ENCODE measurements at places on chromosomes 11 and 22. TPM values are rescaled to one million over a fixed set of nuclear protein-coding genes. Genes with fewer than 3 reads are reported as not detected.
A peak's percentile ranks its signal among the peaks of the same experiment; 100 is the strongest.

The TMEM126B gene
- total RNA-seq: 64.3 TPM

The OR5A1 gene
- not detected for total RNA-seq

The KCNJ4 gene
- total RNA-seq: 16.0 TPM

The ANKK1 gene
- not detected for total RNA-seq

The DCDC1 gene
- 0.19 TPM for total RNA-seq

The SSTR3 gene
- not detected for total RNA-seq

The CTSW gene
- total RNA-seq: 1.1 TPM

The PHOX2A gene
- not detected for total RNA-seq

The RIMBP3C gene
- total RNA-seq: not detected

The SIK2 gene
- 15.9 TPM for total RNA-seq

The OR4C45 gene
- total RNA-seq: not detected

DNA sequence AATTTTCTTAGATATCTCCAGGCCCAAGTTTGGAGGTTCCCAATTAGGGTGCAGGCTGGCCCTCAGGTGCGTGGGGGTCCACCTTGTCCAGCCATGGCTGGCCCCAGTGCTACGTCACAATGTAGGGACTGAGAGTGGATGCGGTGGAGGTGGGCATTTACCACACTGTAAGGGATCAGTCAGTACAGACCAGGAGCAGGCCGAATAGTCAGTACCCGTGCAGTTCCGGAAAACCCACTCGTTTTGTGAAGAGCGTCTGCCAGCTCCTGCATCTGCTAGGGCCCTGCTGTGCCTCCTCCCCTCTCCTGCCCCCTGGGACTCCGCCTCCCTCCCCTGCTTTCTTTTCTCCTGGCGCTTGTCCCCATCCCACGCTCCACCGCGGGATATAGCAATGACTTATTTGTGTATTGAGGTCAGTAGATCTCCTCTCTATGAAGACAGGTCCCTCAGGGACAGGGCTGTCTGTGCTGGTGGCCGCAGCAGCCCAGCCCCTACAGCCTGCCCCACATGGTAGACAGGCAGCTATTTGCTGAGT lies 50.4 kb upstream of the SEPTIN5 start:
- peak; percentile 68 for DNase-seq

DNA sequence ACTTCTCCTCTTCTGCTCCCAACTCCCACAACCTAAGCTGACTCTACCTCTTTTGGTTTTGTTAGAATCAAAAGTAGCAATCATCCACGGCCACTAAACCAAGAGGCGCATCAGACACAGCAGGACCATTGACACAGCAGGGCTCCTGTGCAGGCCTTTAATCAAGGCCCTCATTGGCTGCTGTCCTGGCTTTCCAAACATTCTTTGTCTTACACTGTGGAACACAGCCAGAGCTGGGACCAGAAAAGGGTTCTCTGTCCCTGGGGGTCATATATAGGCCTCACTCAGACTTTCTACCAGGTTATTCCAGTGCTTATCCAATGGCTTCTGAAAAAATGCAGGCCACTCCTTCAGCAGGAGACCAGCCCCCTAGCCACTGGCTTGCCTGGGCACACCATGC lies 212.7 kb upstream of the NTM start:
- no peak for DNase-seq

- DNase-seq: no peak
Measured at GRCh38 chr11:86743223-86744118, 56.9 kb upstream of the PRSS23 start.

DNA sequence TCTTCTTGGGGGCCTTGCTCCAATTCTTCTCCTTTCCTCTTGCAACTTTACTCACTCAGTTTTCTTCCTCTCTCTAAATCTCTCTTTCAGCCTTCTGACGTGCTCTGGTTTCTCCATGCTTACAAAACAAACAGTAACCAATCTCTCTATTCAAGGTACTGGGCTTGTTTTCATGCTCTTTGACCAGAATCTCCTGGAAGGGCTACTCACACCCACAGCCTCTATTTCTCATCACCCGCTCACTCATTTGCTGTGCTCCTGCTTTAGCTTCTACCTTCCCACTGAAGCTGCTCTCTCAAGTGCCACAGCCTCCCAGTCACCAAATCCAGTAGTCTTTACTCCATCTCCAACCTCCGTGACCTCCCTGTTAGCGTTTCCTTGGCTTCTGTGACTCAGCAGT lies 60.4 kb downstream of the SERGEF start:
- DNase-seq: no peak

DNA sequence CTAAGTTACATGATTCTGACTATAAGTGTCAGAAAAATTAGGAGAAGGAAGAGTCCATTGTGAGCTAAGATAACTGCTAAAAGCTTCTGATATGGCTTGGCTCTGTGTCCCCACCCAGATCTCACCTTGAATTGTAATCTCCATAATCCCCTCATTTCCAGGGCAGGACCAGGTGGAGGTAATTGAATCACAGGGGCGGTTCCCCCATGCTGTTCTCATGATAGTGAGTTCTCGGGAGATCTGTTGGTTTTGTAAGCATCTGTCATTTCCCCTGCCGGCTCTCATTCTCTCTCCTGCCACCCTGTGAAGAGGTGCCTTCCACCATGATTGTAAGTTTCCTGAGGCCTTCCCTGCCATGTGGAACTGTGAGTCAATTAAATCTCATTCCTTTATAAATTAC lies 230.2 kb downstream of the OPCML start:
- DNase-seq: no peak

DNA sequence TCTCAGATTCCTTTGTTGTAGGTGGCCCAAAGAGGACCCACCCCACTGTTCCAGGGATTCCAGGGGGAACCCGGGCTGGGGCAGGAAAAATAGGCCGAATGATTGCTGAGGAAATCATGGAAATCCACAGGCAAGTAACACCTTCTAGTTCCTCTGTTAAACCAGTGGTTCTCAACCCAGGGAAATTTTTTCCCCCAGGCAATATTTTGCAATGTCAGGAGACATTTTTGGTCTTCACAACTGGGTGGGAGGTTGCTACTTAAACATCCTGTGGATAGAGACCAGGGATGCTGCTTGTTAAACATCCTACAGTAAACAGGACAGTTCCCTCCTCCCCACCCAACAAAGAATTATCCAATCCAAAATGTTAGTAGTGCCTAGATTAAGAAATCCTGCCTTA lies 84.7 kb downstream of the BTBD10 start:
- DNase-seq: no peak

DNA sequence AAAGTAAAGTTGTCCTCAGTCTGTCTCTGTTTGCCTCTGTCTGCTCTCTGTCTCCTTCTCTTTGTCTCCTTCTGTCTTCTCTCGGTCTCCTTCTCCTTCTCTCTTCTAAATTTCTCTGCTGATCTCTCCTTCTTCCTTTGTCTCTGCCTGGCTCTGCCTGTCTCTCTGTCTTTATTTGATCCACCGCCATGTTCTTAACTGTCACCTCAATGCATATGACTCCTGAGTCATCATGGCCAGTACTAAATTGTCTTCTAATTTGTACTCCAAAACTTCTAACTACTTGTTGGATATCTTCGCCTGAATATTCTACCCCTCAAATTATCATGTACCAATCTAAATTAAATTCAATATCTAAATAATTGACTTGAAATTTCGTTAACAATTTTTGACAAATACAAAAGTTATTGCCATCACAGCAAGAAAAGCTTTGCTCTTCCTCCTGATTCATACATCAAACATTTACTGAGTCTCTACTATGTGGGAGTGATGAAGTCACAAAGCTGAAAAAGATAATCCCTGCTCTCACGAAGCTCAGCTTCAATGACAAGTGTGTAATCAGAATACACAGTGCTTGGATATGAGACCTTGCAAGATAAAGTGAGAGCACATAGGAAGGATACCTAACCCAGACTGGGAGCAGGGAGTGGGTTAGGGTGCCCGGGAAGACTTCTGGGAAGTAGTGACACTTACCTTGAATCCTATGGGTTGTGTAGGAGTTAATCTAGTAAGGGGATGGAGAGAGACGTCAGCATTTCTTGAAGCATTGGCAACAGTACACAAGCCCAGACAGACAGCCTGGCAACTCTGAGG lies 193.0 kb downstream of the MAML2 start:
- no peak for DNase-seq

DNA sequence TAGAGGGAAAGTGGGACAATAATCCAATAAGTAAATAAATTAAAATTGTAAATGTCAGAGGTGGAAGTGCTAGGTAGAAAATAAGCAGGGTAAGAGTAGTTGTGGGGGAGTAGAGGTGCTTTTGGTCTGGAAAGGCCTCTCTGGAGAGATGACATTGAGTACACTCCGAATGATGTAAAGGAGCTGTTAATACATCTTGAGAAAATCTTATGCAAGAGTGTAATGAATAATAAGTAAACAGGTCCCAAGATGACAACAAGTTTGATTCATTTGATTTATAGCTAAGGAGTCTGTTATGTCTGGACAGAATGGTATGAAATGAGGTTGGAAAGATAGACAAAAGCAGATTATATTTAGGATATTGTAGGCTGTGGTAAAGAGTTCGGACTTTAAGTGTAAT lies 87.5 kb downstream of the TMEM135 start:
- DNase-seq: no peak

- DNase-seq: peak; percentile 76
Measured at GRCh38 chr11:114197799-114198500, 98.2 kb upstream of the NNMT start.

DNA sequence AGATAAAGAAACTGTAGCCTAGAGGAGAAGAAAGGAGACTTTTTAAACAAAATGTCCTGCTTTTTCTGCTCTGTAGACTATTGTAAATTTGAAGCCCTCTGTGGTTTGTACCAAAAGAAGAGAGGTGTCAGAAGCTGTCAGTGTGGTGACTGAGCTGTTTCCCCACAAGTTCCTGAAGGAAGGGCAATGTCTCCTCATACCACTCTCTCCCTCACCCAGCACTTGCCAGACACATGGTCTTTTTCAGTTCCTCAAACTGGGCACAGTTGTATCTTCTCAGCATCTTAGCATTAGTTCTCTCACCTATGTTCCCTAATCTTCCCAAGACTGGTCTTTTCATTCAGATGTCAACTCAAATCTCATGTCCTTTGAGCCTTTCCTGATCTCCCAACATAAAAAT lies 4.3 kb downstream of the BCO2 start:
- DNase-seq: no peak

GRCh38 chr11:117191680-117192400 lies 7.3 kb upstream of the TAGLN start:
- DNase-seq: peak; percentile 71

GRCh38 chr22:49015459-49015858 lies 812.2 kb downstream of the BRD1 start:
- DNase-seq: peak; percentile 47

DNA sequence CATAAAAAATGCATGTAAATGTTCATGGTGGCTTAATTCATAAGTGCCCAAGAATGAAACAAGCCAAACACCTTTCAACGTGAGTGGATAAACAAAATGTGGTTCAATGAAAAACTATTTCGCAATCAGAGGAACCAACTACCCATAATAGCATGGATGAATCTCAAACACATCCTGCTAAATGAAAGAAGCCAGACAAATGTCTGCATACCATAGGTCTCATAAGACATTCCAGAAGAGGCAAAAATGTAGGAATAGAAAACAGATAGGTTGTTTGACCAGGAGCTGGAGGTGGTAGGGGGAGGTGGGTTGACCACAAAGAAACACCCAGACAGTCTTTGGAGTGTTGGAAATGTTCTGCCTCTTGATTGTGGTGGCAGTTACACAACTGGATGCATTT lies 13.2 kb upstream of the OSBPL5 start:
- no peak for DNase-seq

GRCh38 chr11:78100676-78101472 lies 21.2 kb upstream of the NDUFC2 start:
- no peak for DNase-seq

- DNase-seq: no peak
Measured at GRCh38 chr11:107928767-107929507, 689 bp downstream of the RAB39A start.

- no peak for DNase-seq
Measured at GRCh38 chr11:19751055-19751454, 38.4 kb downstream of the NAV2 start.

DNA sequence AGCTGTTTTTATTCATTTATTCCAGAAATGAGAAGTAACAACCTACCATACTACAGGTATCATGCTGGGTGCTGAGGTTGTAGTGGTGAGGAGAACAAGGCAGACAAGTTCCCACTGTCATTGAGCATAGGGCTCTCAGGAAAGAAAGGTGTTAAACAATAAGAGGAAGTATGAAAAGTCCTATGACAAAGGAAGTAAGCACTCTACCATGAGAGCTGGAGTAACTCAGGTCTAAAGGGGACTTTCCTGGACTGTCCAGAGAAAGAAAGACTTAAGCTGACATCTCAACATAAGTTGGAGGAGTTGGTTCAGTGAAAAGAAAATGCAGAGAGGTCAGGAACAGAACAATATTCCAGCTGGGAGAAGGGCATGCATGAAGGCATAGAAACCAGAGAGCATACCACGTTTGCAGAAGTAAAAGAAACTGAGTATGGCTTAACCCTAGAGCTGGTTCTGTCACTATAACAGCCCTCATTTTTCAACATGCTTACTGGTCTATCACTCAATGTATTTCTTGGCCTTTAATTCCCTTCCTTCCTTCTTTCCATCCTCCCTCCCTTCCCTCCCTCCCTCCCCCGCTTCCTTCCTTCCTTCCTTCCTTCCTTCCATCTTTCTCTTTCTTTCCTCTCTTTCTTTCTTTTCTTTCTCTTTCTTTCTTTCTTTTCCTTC lies 137.8 kb upstream of the BDNF start:
- no peak for DNase-seq

DNA sequence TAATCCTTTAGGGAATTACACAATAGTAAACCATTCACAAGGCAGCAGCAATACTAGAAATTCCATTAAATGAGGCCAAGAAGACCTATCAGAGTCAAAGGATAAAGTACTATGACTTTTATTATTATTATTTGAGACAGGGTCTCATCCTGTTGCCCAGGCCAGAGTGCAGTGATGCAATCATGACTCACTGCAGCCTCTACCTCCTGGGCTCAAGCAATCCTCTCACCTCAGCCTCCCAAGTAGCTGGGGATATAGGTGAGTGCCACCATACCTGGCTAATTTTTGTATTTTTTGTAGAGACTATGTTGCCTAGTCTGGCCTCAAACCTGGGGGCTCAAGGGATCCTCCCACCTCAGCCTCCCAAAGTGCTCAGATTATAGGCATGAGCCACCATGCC lies 51.8 kb downstream of the TTC28 start:
- no peak for DNase-seq

DNA sequence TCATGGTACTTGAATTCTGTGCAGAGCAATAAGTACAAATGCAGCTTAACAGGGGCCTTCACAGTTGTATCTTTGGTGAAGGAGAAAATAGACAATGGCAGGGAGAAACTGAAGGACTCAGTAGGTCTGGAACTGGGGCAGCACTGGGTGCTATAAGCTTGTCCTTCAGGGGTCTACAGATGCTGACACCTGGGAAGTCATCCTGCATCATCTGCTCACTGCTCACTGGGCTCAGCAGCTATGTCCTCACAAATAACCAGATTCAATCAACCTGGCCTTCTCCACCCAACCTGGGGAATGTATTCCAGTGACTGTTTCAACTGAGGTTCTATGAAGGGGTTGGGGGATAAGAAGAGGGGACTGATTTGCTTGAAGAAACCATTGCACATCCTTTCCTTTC lies 117.0 kb downstream of the ZNF280B start:
- no peak for DNase-seq

Measured in Right ventricle myocardium inferior (tissue), 1 donor.